ENCODE measurements at places on chromosomes 7 and 10.

DNA sequence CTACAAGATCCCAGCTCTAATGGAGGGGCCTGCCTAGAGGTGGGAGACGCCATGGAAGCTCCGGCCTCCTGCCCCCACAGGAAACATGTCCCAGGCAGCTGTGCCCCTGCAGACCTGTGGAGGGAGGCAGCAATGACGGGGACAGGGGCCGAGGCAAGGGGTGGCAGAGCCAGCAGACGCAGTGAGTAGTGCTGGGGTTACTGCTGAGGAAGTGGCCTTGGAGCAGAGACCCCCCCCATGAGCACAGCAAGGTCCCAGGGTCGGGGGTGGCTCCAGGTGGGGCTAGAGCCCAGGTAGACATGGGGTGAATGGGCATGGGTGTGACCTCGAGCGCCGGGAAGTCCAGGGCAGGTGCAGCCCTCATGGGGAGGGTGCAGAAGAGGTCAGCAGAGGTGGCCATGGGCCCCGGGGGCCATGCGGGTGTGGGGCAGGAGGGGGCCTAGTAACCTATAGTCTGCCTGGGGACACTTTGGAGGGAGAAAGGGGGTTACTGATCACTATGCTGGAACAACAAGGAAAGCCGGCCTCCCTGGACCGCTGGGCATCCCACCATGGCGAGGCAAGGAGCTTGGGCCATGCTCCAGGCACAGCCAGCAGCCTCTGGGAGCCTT, 45.5 kb downstream of the JAKMIP3 start:
- peak; percentile 12 for DNase-seq

DNA sequence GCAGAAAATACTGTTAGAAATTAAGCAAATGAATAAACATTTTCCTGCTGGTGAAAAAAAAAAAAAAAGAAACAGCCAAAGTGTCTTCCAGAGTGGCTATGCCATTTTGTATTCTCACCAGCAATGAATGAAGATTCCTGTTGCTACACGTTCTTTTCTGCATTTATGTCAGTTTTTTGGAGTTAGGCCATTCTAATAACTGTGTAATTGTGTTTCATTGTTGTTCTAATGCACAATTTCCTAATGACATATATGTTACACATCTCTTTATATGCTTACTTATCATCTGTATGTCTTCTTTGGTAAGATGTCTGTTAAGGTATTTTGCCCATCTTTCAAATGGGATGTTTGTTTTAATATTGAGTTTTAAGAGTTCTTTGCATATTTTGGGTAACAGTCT, 213.7 kb downstream of the ITGB1 start:
- no peak for DNase-seq

GRCh38 chr10:35971397-35971796, 329.3 kb upstream of the FZD8 start:
- DNase-seq = no peak

GRCh38 chr7:156655983-156656382, 15.4 kb downstream of the RNF32 start:
- no peak for DNase-seq

DNA sequence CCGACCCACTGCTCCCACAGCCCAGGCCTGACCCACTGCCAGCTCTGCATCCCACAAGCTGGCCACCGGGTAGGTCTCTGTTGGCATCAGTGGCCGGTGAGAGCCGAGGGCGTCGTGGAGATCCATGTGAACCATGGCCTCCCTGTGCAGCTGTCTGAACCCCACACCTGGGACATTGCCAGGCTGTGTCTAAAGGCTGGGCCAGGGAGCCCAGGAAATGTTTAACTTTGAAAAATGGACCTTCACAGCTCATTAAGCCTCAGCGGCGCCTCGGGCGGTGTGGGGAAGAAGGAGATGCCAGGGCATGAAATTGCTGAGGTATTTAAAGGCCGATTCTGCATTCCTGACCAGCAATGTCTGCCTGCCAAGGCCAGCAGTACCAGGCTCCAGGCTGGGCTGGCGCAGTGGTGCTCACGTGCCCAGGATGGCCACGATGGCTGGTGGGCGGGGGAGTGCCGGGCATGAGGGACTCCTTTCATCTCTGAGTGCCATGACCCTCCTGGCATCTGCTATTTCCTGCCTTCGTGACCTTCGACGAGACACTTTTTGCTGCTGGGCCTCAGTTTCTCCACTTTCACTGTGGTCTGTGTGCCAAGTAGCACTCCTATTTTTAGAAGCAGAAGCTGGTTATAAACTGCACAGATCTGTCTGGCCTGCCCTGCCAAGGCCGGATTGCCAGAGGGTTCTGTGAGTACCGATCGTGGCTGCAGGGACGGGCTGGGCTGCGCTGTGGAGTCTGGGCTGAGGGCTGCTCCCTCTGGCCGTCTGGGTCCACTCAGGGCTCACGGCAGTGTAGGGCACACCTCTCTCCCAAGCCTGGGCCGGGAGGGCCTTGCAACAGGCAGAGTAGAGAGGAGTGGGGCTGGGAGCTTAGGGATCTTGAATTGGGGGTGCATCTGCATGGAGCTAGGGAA, 21.8 kb downstream of the ELFN1 start:
- peak; percentile 16 for DNase-seq

- DNase-seq = no peak
Observed at GRCh38 chr7:31049005-31049765, 2.9 kb upstream of the ADCYAP1R1 start.

GRCh38 chr7:129008645-129009414, 46.1 kb downstream of the TNPO3 start:
- DNase-seq = no peak

GRCh38 chr7:39921506-39922175, 28.4 kb upstream of the CDK13 start:
- DNase-seq = no peak

DNA sequence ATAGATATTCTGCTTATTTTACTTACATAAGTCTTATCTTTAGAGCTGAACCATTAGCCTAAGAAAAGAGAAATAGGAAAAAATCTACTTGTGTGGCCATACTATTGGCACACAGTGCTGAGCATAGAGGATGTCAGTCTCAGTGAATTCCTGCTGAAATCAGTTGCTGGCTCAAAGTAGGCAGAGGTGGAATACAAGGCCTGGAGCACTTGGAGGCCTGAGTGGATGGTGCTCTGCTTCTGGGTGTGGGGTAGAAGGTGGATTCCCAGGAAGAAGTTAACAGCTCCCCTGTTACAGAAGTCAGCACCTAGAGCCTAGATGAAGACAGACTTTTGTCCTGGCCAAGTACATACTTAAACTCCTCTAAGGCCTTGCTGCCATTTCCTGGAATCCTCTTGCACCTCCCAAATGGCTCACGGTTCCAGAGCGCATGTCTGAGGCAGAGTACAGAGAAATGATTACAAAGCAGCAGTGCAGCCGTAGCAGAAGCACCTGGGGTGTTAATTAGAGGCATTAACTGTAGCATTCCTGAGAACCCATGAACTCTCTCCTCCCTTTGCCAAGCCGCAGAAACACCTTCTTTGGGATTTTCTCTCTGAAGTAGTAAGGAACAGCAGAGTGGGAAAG, 18.0 kb upstream of the XPNPEP1 start:
- no peak for DNase-seq

Measured in activated T-cell treated with anti-CD3 and anti-CD28 coated beads, Interleukin-2, amount 50 U/mL, for 24 hours (primary cell).